ENCODE measurements at places on chromosomes 2 and 18.

GRCh38 chr2:239965318-239965717 lies 59.8 kb downstream of the NDUFA10 start:
- no peak for DNase-seq

DNA sequence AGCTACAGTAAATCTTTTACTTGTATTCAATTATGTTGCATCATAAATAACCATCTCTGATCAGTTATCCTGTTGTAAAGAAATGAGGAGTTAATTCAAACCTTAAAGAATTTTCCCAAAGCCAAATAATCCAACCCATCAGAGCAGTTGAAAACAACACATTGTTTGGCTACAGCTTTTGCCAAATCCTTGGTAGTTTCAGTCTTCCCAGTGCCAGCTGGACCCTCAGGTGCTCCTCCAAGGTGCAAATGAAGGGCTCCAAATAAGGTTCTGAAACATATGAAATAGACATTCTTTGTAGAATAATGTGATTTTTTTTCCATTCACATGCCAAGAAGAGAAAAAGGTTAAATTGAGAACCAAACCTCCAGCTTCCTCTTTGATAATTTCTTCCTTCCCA lies 158.7 kb downstream of the DNAH7 start:
- DNase-seq, result no peak

DNA sequence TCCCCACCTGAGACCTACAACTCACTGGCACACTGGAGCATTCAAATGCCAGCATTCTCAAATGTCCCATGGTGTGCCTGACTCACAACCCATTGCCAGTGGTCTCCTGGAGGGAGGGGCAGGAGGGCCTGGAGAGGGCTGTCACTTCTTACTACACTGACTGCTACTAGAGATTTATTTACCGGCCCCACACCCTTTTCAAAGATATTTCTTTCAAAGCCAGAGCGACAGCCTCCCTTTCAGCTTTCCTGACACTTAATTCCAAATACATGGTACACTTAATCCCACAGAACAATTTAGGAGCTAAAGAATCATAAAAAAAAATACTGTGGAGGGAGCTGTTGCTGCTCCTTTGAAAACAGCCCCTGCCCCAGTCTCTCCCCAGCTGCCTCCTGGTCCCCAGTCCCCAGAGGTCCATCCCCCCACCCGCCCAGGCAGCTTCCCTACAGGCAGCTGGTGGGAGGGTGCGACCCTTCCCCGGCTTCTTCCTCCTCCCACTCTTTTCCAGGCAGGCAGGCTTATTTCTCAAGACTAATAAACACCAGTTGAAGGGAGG lies 129.1 kb upstream of the SMAD2 start:
- no peak for DNase-seq

DNA sequence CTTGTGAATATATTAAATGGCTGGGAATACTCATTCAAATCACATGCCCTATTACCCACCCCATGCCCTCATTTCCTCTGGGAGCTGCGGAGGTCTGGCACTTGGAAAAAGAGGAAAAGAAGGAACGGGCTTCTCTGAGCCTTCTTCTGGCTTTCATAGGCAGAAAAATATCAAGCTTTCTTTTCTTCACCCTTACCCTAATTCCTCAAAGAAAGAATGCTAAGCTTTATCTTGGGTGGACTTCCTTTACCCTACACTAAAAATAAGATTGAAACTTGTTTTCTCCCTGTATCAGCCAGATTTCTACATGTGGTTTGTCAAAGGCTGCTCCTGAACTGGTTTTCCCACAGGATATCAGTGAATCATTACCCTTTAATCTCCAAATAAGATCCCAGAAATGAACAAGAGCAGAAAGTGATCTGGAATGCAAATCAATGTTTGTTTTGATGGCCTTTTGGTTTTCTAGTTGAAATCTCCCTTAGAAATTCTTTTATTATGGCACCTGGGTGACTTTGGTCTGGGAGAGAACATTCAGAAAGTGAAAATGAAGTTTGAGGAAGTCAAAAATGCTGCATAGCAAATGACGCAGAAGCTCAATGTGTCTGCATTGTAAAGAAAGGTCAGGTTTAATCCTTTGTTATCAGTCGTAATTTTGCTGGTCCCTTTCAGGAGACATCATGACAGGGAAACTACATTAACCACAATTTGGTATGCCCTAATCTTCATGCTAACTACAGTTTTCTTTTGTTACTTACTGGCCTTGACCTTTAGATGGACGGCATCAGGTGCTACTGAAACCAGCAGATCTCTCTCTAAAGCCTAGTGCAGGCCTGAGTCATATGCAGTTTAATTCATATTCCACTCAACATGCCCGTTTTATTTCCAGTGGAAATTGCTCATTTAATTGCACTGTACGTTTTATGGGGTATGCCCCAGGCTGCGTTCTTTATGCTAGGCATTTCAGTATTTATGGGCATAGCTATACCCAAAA lies 46.6 kb upstream of the HNRNPA3 start:
- no peak for DNase-seq

DNA sequence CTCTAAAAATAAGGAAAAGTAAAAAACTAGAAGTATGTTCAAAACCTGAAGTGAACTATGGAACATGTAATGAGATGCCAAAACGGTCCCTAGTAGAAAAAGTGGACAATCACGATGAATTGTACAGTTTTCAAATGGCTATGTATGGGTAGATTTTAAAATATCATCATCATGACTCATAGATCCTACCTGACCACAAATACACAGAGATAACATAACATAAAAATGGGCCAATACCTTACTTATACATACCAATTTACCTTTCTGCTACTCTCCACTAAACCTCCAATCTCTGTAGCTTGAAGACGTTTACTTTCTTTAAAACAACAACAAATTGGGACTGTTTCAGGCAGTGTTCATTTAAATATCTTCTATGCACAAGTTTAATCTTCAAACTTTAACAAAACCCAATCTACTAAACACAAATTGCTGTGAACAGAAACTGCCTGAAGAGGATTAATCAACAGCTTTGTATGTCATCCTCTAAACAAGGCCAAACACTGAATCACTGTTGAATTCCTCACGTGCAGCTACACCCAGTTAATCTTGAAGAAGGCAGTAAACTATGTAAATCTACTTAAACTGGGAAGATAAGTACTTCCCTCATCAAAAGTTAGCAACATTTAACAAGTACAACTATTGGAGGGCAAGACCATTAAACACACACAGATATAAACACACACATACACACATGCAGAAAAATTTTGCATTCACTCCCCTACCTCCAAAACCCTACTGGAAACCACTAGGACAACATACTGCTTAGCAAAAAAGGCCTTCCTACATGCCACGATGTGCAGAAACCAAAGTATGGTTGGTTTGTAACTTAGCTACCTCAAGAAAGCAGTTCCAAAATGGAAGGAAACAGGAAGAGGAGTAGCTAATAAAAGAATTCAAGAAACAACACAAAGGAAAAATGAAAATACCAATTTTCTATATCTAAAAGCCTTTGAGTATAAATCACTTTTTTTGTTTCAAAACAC lies 90.3 kb downstream of the RBMS1 start:
- DNase-seq, result no peak

DNA sequence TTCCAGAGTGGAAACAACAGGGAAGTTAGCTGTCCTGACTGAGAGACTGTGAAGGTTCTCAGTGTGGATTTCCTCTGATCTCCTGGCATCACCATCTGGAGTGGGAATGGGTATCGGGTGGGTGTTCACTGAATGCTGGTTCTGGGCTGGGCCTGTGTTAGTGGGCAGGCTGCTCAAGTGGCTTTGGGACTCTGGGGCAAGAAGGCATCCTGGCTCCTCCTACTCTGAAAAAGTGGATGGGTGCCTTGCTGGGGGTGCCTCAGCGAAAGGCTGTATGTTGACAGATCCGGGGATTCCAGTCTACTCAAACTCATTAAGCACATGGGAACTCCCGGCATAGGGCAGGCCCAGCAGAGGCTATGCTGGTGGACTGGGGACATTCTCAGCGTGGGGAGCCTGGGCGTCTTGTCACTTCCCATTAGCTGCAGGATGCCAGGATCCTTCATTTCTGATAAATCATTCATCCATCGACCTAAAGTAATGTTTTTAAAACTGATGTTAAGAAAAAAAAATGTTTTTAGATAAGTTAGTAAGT lies 27.5 kb upstream of the CHRNA1 start:
- DNase-seq, result no peak

GRCh38 chr18:48887905-48888772 lies 62.6 kb downstream of the SMAD7 start:
- no peak for DNase-seq

GRCh38 chr2:71546777-71547281 lies 93.5 kb downstream of the DYSF start:
- DNase-seq, result no peak

DNA sequence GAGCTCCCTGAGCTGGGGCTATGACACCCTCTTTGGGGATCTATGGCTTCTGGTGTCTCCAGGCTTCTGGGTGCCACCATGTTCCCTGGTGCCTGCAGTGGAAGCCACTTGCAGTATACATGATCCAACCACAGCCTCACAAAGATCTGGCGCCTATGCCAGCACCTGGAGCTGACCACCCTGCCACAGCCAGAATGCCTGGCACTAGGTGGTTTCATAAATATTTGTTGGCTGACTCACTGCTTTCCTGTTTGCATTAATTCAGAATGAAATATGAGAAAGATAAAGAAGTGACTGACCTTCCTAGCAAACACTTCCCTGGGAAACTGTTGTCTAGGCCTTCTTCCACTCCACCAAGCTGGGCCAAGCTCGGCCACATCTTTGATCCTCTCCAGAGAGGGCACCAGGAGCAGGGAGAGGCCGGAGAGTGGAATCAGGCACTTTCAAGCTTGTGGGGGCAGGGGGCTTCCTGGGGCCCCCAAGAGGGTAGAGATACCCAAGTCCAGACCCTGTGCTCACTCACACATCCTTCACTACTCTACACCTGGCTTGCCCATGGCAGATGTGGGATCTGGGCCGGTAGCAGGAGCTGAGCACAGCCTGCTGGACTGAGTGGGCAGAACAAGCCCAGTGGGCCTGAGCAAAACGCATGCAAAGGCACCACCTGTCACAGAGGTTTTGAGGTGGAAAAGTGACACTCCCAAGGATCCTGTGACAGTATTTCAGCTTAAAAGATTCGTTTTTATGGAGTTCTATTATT lies 565.7 kb downstream of the SLC4A3 start:
- DNase-seq, result no peak

GRCh38 chr2:172612051-172612450 lies 56.2 kb downstream of the PDK1 start:
- DNase-seq, result no peak

DNA sequence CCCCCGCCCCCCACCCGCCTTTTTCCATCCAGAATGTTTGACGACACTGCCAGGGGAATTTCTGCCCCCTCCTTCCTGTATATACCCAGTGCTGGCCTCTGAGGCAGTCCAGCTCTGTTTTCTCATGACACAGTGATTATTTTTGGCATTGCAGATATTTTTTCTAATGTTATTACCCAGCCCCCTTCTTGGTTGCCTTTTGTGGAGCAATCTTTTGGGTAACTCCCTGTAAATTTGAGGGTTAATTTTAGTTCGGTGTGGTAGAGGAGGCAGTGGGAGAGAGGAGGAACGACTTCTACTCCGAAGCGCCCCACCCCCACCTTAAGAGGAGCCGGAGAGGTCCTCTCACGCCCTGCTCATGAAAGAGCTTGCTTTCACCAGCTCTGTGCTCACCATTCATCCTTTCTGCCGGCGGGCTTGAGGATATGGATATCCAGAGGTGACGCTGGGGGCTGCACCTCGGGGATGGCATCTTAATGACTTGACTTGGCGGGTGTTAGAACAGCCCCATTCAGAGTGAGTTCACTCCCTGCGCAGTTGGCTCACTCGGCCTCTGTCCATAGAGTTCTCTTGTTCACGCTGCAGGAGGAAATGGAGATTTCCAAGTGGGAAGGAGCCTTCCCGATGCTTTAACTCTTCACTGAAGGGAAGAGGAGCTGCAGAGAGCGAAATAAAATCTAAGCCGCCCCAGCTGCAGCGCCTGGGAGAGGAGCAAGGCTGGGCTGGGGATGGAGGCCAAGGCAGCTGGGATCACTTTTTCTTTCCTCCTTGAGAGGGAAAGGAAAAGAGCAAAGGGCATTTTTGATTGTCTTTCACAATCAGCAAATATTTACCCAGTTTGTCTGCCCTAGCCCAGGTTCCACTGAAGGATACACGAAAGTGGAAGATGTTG lies 38.4 kb downstream of the EPAS1 start:
- no peak for DNase-seq

GRCh38 chr2:158395166-158395565 lies 61.4 kb downstream of the CCDC148 start:
- DNase-seq, result no peak

- no peak for DNase-seq
These were observed 45.5 kb downstream of the GATA6 start for GRCh38 chr18:22214731-22215528.

GRCh38 chr18:42574871-42575270 lies 540.6 kb downstream of the RIT2 start:
- no peak for DNase-seq

GRCh38 chr2:176804392-176804791 lies 408.2 kb upstream of the HNRNPA3 start:
- no peak for DNase-seq

- no peak for DNase-seq
These were observed 192.7 kb downstream of the DYSF start for GRCh38 chr2:71646028-71646427.

GRCh38 chr2:216463148-216463547 lies 35.5 kb upstream of the RPL37A start:
- no peak for DNase-seq

GRCh38 chr2:34280606-34281005 lies 681.5 kb upstream of the FAM98A start:
- DNase-seq, result no peak

- DNase-seq, result no peak
These were observed 317.6 kb upstream of the SMIM21 start for GRCh38 chr18:75745147-75745546.

DNA sequence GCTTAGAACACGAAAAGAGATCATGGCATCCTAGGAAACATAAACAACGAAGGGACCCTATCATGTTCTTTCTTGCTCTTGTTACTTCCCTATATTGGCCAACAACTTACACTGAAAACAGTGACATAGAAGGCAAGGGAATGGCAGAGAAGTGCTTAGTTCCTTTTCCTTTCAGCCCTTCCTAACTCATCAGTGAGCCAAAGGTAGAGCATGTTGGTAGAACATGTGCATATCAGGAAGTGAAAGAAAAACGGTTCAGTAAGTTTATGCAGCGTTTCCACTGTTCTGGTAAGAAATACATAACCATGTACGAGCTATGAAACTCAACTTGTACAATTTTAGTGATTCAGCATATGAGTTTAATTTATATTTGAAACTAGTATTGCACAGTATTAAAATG lies 21.7 kb downstream of the AKAIN1 start:
- DNase-seq, result no peak

GRCh38 chr2:242029422-242030225 lies 160.1 kb downstream of the RTP5 start:
- no peak for DNase-seq

GRCh38 chr2:162928356-162928755 lies 89.8 kb upstream of the KCNH7 start:
- DNase-seq, result no peak

DNA sequence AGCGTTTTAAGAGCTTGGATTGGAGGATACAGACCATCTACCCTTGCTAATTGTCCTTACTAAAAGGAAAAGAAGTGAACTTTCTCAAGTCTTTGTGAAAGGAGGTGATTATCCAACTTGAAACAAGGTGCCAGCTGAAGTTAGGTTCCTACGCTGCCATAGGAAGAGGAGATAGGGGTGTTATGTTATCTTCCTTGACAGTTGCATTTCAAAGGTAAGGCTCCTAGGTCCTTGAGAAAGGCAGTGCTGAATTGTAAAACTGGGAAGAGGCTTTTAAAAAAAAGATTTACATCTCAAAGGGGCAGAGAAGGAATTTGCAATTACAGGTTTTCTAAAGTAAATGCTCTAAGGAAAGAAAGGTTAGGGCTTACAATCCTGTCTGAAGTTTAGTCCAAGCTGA lies 810.2 kb upstream of the LRATD1 start:
- DNase-seq, result no peak

GRCh38 chr2:23042216-23042906 lies 342.6 kb upstream of the KLHL29 start:
- DNase-seq, result no peak
